ENCODE measurements at places on chromosomes 5 and 9. TPM values are rescaled to one million over a fixed set of nuclear protein-coding genes. Genes with fewer than 3 reads are reported as not detected.

- H3K4me1 ChIP-seq = peaks cover 13% of the 10 kb centered on the region
- no peak overlapping the region for H3K27ac ChIP-seq
- H3K4me3 ChIP-seq = no peak overlapping the region
- no peak for DNase-seq
These were observed 24.4 kb upstream of the TDRD7 start for GRCh38 chr9:97387504-97387886.

DNA sequence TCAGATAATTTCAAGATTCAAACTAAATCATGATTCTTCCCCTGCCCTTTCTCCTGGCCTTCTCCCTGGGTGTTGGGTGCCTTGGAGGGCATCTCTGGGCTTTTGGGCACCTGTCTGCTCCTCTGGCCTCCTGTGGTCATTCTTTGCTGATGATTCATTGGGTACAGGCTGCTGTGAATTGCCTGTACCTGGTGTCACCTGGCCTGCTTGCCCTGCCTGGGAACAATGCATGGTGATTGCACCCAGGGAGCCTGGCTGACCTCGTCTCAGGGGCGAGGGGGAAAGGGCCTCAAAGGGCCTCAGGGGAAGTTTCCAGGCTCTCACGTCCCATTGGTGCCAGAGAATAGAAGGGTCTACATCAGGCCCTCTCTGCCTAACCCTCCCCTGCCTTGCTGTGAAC lies 20.1 kb upstream of the CKMT2 start:
- no peaks in the 10 kb centered on the region for H3K36me3 ChIP-seq
- H3K27me3 ChIP-seq = no peaks in the 10 kb centered on the region
- no peak overlapping the region for H3K27ac ChIP-seq
- no peak for DNase-seq
- peaks cover 31% of the 10 kb centered on the region for H3K4me1 ChIP-seq

DNA sequence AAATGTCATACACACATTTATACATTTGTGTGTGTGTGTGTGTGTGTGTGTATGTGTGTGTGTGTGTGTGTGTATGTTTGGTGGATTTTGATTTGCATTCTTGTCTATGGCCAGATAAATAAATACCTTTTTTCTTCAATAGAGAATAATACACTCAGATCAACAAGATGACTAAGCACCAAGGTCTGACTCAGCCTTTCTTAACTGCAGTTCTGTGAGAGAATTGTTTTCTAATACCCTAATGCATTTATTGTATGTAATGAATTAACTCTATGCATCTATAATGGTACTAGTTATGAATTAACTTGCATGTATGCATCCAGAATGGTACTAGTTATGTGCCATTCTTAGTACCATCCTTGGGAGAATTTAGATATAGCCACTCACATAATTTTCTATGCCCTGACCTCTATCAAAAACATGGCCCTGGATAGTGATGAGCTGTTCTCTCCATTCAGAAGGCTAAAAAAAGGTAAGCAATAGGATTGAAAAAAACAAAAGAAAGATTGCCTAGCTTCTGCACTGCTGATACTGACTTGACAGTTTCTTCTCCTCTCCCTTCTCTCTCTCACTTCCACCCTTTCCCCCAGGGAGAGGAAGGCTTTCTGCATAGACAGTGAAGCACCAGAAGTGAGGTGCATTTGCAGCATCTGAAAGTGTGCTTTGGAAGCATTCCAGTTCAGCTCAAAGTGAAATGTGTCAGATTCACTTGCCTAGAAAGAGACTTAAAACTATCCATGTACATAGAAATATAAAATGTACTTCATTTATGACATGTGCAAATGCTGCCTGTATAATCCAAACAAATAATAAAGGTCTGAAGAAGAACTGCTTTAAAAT lies 55.1 kb upstream of the CCDC112 start:
- H3K4me1 ChIP-seq = peaks cover 8% of the 10 kb centered on the region
- no peak overlapping the region for H3K27ac ChIP-seq
- no peak overlapping the region for H3K4me3 ChIP-seq
- no peaks in the 10 kb centered on the region for H3K27me3 ChIP-seq
- DNase-seq = no peak

PCDHGA4 gene
- not detected for total RNA-seq

PAEP gene
- not detected for total RNA-seq

All from HCT116 (cell line).